ENCODE measurements at places on chromosomes 2 and 18. TPM values are rescaled to one million over a fixed set of nuclear protein-coding genes. Genes with fewer than 3 reads are reported as not detected.
A peak's percentile ranks its signal among the peaks of the same experiment; 100 is the strongest.

DNA sequence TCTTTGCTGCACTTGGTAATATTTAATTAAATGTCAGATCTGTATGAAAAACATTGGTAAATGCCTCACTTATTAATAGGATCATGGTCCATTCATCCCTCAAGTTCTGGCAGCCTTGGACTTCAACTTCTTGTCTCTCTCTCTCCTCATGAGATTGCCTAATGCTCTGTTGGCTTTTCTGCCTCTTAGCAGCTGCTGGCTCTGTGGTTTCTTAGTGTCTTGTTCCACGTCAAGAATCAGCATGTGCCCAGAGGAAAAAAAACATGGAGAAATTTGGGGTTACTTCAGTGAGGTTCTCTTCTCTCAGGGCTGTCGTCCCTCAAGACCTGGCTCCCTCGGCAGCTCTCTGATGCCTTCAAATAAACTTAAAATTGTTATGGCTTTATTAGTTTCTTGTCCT is 75.4 kb downstream of the TAF4B start:
- peak; percentile 35 for DNase-seq

- DNase-seq, result no peak
Observed at GRCh38 chr18:24930971-24931370, 421.0 kb downstream of the ZNF521 start.

The DNAJC5G gene
- not detected for total RNA-seq

- peak; percentile 68 for DNase-seq
Observed at GRCh38 chr2:97699765-97700444, 13.5 kb upstream of the ZAP70 start.

- DNase-seq, result no peak
Observed at GRCh38 chr18:36613810-36614209, 215.0 kb downstream of the TPGS2 start.

DNA sequence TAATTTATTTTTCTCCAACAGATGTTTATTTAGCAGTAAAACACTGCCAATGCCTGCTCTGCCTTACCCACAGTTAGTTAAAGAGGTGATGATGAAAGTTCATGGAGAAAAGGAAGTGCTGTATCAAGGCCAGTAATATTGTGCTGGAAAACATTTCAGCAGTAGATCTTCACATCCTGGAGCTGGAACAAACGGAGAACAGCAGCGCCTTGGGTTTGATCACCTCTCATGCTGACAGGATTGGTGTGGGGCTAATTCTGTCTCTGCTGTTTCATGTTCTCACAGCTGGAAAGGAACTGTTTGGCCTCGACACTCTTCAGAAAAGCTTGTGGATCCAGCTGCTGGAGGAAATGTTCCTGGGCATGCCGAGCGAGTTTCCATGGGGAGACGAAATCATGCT is 61.5 kb upstream of the RPE start:
- DNase-seq, result no peak

- DNase-seq, result no peak
Observed at GRCh38 chr2:84749442-84749841, 131.4 kb downstream of the TRABD2A start.

The TRIM54 gene
- not detected for total RNA-seq

DNA sequence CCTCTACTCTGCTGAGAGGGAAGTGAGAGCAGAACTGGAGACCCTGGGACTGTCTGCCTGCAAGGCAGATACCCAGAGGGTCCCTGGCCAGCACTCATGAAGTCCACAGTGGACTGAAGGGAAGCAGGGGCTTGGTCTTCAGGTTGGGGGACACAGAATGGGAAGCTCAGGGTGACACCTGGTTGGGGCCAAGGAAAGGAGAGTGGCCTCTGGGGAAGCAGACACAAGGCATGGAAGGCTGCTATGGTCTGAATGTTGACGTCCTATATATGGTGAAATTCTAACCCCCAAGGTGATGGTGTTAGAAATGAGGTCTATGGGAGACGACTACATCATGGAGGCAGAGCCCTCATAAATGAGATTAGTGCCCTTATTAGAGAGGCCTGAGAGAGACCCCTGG is 69.3 kb downstream of the MRO start:
- DNase-seq, result no peak

GRCh38 chr18:51867767-51868166 is 472.2 kb upstream of the DCC start:
- peak; percentile 30 for DNase-seq

GRCh38 chr18:7677424-7677823 is 110.3 kb downstream of the PTPRM start:
- no peak for DNase-seq

GRCh38 chr18:31658670-31659575 is 25.5 kb downstream of the B4GALT6 start:
- no peak for DNase-seq

DNA sequence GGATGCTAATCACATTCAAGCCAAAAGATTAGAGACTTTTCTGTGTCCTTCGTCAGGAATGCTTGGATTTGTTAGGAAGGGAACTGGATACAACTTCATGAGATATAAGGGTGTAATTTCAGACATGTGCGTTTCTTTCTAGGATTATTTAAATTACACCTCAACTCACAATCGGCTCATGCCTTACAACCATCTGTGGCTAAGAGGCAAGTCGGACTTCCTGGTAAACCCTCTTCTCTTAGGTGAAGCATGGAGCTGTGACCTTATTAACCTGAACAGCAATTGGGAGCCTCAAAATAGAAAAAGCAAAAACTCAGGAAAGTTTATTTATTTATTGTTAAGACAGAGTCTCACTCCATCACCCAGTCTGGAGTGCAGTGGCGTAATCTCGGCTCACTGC is 61.8 kb downstream of the SEMA4F start:
- no peak for DNase-seq

DNA sequence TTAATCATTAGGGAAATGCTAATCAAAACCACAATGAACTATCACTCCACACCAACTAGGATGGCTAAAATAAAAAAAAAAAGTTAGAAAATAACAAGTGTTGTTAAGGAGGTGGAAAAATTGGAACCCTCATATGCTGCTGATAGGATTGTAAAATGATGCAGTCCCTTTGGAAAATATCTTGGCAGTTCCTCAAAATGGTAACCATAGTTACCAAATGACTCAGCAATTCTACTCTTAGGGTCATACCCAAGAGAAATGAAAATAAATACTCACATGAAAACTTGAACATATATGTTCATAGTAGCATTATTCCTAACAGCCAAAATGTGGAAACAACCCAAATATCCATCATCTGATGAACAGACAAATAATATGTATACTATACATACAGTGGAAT is 15.7 kb upstream of the ACVR2A start:
- peak; percentile 92 for DNase-seq

DNA sequence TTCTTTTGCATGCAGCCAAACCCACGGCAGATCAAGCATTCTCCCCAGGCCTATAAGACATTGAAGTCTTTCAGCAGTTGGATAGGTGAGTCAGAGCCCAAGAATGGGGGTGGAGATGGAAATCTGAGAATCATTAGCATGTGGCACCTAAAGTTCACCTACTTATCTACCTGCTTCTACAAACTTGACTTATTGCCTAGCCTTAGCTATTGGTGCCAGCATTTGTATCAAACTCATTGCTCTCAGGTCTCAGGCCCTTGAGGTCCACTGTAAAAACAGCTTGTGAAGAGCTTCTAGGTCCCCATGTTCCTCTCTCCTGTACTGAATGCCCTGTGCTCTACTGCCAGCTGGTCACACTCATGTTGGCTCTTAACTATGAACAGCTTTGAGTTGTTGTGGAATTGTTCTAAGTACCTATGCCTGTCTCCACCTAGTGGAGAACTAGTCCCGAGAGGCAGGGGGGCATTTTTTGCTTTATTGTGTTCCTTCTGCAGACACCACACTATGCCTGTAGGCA is 278.4 kb upstream of the SPRED2 start:
- DNase-seq, result no peak

GRCh38 chr2:144730711-144731110 is 210.8 kb upstream of the ZEB2 start:
- no peak for DNase-seq

DNA sequence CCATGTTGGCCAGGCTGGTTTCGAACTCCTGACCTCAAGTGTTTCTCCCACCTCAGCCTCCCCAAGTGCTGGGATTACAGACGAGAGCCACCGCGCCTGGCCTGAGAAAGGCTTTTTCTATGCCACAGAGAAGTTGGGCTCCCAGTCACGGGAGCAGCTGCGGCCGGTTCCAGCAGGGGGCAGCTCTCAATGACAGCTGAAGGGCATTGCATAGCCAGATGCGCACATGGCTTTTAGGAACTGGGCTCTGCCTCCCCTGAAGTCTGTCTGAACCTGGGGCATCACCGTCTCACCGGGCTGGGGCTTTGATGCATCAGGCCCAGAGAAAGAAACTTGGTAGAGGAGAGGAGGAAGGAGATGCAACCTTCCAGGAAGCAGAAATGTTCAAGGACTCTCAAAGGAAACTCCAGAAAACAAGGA is 84.2 kb upstream of the LAPTM4A start:
- DNase-seq, result peak; percentile 67

DNA sequence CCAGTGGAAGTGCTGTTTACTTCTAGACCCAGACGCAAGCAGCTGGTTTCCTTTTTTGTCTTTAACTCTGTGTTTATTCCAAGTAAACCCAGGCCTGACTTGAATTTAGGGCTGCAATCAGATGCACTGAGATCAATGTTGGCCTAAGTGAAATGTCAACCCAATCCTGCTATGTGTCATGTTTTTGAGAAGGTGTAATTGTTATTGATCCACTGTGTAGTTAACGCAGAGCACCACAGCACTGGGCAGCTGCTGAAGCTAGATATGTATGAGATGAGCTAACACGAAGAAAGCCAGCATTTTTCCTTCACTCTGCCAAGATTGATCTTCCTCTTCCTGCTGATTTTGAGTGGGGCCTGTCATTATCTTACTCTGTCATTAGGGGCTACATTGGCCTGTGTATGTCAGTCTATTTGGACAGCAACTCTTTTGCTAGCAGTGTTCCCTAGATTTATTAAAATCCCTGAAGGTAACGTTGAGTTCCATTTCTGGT is 18.9 kb upstream of the DLX1 start:
- no peak for DNase-seq

DNA sequence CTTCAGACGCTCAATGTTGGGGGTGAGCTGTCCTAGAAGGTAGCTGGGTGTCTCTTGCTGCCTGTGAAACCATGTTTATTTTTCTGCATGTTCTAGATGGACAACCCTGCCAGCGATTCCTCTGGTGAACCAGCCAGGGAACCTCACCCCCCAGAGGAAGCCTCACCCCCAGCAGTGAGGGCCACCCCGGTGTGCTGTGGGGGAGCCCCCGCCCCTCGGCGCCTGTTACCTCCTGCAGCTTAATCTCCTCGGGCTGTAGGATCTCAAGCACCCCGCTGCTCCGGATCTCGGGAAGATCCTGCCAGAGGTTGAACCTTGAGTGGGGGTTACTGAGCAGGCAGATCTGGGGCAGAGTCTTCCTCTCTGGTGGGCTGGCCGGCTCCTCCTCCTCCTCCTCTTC is 50.0 kb downstream of the SNORC start:
- no peak for DNase-seq

DNA sequence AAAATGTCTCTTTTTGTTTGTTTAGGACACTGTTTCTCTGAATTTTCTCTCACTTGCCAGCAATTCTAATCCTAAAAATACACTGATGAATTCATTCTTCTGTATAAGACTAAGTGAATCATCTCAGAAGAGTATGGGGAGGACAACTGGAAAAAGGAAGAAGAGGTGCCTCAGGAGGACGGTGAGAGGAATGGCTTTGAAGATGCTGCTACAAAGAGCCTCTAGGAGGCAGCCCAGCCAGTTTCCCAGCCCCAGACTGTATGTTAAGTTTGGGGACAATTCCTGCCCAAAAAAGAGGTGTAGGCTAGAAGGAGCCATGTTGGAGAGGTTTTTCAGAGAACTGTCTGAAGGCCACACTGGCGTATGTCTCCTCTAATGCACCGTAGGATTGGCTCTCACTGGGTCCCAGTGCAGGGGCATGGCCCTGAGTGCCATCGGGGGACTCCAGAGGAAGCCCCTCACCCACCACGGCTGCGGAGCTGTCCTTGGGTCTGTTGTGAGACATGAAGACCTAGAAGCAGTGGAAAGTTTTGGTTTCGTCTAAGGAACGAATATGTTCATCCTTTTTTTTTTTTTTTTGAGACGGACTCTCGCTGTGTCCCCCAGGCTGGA is 3.1 kb upstream of the SDC1 start:
- no peak for DNase-seq

DNA sequence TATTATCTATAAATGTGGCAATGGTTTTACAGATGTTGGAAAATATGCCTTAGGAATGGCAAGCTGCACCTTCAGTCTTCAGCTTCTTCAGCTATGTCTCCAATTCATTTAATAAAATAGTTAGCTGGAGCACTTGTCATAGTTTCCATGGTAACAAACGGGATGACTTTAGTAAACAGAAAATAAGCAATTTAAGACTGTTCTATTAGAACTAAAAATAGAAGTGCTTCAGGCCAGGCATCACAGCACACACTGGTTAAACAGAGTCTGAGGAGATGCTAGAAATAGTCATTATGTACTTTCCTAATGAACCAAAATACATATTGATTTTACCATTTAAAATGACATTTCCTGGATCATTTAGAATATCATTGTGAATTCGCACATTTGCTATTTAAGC is 195.0 kb downstream of the GCA start:
- no peak for DNase-seq

The SERPINB2 gene
- total RNA-seq, result 67.6 TPM

The ICA1L gene
- total RNA-seq, result 8.9 TPM

The SLC4A1AP gene
- 70.6 TPM for total RNA-seq

GRCh38 chr2:3007135-3007534 is 370.5 kb downstream of the EIPR1 start:
- no peak for DNase-seq

The IL1A gene
- total RNA-seq, result 0.90 TPM

The MOGAT1 gene
- not detected for total RNA-seq

The TXNDC2 gene
- 0.16 TPM for total RNA-seq

The CRYGC gene
- total RNA-seq, result not detected

GRCh38 chr2:80525152-80525551 is 220.6 kb upstream of the LRRTM1 start:
- DNase-seq, result no peak

DNA sequence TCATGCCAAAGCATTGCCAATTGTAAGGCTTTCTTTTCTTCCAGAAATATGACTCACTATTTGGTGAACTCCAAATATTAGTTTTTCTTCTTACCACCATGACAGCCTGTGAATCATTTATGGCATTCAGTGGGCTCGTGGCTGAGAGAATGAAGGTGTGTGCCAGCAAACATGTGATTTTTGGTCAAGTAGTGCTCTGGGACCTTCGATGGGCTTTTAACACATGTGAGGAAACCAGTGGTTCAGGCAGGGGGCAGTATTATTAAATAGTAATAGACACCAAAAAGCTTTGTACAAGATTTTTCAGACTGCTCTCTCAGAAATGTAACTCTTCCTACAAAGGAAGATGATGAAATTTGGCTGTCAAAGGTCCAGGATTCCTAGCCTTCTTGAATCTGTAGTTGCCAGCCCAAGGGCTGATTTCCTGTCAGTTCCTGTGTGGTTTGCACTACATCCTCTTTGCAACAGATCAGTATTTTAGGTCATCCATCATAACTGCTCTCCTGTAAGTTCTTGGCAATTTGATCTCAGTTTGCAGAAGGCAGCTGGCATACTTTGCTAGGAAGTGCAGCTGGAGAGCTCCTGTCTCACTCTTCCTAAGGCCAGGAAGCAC is 64.3 kb downstream of the BABAM2 start:
- peak; percentile 100 for DNase-seq

- DNase-seq, result no peak
Observed at GRCh38 chr2:239311132-239312040, 89.4 kb downstream of the HDAC4 start.

The TCF23 gene
- total RNA-seq, result not detected

GRCh38 chr18:58091099-58091611 is 47.1 kb downstream of the NEDD4L start:
- DNase-seq, result no peak

All from fibroblast of the aortic adventitia (primary cell).